ENCODE measurements at places on chromosomes 3 and 15. TPM values are rescaled to one million over a fixed set of nuclear protein-coding genes. Genes with fewer than 3 reads are reported as not detected.

DNA sequence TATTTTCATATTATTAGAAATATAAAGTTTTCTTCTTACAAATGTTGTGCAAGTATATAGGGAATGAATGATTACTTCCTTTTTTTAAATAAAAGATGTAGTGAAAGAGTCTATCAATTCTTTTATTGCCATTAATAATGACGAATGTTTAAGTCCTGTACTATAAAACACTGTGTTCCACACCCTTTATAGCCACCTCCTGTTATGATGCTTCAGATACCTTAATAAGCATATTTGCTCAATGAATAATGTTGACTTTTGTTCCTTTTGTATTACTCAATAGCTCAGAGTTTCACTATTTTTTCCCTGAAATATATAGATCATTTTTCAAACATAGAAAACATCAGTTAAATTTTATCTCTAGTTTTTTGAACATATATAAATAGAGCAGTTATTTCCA, 378.2 kb upstream of the THBS1 start:
- peaks cover 4% of the 10 kb centered on the region for H3K4me1 ChIP-seq
- H3K27ac ChIP-seq = no peak overlapping the region
- H3K36me3 ChIP-seq = no peaks in the 10 kb centered on the region
- H3K27me3 ChIP-seq = no peaks in the 10 kb centered on the region

STRIT1 gene
- not detected for total RNA-seq

DNA sequence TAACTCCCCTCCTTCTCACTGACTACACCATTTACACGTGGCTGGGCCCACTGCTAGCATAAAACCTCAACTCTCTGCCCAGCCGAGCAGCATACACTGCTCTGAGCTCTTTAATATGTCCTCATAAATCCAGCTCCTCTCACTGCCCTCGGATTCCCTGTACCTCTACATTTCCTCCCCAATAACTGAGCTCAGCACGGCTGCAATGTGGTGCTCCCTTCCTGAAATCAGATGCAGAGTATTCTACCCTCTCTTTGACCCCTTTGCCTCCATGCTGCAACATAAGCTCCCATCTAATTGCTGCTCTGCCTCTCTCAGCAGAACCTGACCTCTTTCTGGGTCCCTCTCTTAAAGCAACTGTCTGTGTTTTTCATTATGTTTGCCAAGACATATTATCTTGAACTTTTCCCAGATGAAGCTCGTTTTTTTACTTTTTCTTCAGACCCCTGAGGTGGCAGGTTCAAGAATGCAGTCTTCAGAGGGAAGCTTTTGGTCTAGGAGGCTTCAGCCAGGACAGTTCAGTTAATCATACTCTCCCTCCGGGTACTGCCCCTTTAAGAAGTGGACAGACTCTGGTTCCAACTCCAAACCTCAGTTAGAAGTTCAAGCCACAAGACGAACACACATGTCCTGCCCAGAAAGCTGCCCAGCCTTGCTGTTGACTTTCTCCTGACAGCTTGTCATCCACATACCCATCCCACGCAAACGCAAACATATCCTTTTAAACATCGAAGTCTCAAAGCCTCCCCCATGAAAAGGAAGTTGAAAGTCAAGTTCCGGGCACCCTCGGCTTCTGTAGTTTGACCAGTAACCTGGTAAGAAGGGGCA, 81.1 kb upstream of the NEO1 start:
- no peaks in the 10 kb centered on the region for H3K36me3 ChIP-seq
- H3K27ac ChIP-seq = peak overlapping the region; percentile 44
- H3K27me3 ChIP-seq = no peaks in the 10 kb centered on the region
- no peak for DNase-seq

DNA sequence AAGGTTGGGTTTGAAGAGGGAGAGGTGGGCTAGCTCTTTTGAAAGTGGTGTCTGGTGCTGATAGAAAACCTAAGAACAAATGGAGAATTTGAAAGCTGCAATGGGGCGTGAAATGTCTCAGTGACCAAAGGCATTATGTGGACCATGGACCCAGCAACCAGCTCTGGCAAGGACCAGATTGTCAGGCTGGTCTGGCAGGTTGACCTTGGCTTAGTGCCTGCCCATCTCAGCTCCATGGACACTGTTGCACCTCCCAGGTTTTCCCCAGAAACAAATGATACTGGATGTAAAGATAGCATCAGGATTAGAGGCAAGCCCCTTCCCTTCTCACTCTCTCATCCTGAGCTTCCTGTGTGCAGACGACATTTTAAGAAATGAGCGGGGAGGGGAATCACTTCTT, 302.9 kb upstream of the LRRFIP2 start:
- H3K27me3 ChIP-seq = no peaks in the 10 kb centered on the region
- DNase-seq = no peak
- H3K27ac ChIP-seq = no peak overlapping the region

SCN5A gene
- total RNA-seq = 118 TPM

GRCh38 chr3:41688595-41689380, 273.1 kb downstream of the ULK4 start:
- no peaks in the 10 kb centered on the region for H3K4me1 ChIP-seq
- H3K36me3 ChIP-seq = no peaks in the 10 kb centered on the region
- DNase-seq = no peak

EXD1 gene
- not detected for total RNA-seq

- no peaks in the 10 kb centered on the region for H3K4me1 ChIP-seq
- no peak for DNase-seq
- peak within 1 kb of the TSS; percentile 63 for H3K4me3 ChIP-seq
- H3K27ac ChIP-seq = peak within 1 kb of the TSS; percentile 5
Measured at GRCh38 chr15:62066663-62067447, at the start of gene C2CD4A. Gene C2CD4A (plus strand): TSS chr15:62066977. CDS start chr15:62067614, 637 bp downstream.

CCR5 gene
- total RNA-seq = not detected

DNA sequence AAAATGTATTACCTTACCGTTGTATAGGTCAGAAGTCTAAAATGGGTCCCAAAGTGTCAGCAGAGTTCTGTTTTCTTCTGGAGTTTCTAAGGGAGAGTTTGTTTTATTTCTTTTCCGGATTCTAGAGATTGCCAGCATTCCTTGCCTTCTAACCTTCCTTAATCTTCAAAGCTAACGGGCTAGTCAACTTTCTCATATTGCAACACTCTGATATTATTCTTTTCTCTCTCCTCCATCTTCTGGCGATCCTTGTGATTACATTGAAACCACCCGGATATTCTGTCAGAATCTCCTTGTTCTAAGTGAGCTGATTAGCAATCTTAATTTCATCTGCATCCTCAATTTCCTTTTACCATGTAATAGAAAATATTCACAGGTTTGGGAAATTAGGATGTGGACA, 36.2 kb upstream of the AADACL2 start:
- DNase-seq = no peak
- H3K36me3 ChIP-seq = no peaks in the 10 kb centered on the region

GRCh38 chr3:120418866-120419490, 31.8 kb downstream of the FSTL1 start:
- H3K4me1 ChIP-seq = no peaks in the 10 kb centered on the region
- no peaks in the 10 kb centered on the region for H3K27me3 ChIP-seq
- peaks cover 20% of the 10 kb centered on the region for H3K36me3 ChIP-seq
- no peak overlapping the region for H3K4me3 ChIP-seq
- no peak for DNase-seq
- peak overlapping the region; percentile 84 for H3K27ac ChIP-seq

DAZL gene
- not detected for total RNA-seq

DNA sequence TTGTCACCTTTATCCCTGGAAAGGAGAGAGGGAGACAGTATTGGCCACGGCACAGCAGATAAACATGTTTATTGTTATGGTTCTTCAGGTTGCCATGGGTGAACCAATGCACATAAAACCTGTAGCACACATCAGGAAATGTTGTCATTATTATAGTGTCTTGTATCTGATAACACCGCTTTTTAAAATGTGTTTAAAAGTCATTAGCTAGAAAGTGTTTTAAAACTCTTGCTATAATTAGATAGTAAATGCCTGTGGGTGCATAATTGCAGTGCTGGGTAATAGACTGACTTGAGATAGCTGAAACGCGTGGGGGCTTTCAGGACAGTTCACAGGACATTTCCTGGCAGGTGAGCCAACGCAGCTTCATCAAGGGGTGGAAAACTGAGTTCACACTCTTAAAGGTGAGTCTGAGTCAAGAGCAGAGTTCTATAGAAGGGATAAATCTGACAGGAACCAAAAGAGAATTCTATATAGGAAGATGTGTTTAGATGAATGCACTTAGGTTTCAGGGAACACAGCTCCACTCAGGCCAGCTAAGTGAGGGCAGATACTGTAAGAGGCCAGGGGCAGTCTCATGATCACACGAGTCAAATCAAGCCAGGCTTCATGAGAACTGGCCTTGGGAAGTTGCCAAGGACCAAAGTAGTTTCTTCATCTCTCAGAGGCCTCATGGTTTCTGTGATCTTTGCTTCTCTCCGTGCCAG, 35.6 kb upstream of the PPP4R2 start:
- H3K36me3 ChIP-seq = no peaks in the 10 kb centered on the region
- no peaks in the 10 kb centered on the region for H3K27me3 ChIP-seq
- DNase-seq = peak; percentile 79

- no peaks in the 10 kb centered on the region for H3K27me3 ChIP-seq
- H3K27ac ChIP-seq = no peak overlapping the region
- no peak for DNase-seq
- no peaks in the 10 kb centered on the region for H3K4me1 ChIP-seq
- no peaks in the 10 kb centered on the region for H3K36me3 ChIP-seq
Measured at GRCh38 chr15:88835119-88835518, 31.9 kb downstream of the ACAN start.

KIF7 gene
- total RNA-seq = 2.9 TPM

All from right atrium auricular region (tissue), 2 donors.